ENCODE measurements at places on chromosomes 11 and 22. TPM values are rescaled to one million over a fixed set of nuclear protein-coding genes. Genes with fewer than 3 reads are reported as not detected.

Gene MS4A4E
- total RNA-seq, result 1.3 TPM

DNA sequence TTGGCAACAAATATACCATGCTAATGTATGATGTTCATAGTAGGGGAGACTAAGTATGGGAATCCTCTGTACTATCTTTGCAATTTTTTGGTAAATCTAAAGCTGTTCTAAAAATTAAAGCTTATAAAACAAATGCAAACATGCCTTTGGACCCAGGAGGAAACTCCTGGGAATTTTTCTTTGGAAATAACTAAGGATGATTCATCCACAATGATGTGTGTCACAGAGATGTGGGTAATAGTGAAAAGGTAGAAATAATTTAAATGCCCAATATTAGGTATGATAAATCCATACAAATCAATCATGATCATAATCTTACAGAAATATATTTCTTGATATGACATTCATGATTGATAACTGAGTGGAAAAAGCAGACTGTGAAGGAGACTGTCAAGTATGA is 135.8 kb downstream of the TRIM44 start:
- no peak for DNase-seq

Gene APOBEC3A
- total RNA-seq, result 2.5 TPM

- no peak for DNase-seq
Measured at GRCh38 chr11:123481640-123482039, 51.6 kb downstream of the GRAMD1B start.

Gene SLCO2B1
- 171 TPM for total RNA-seq
